Activated CD8-positive, alpha-beta memory T cell treated with anti-CD3 and anti-CD28 coated beads for 36 hours (primary cell): ENCODE measurements at places on chromosomes 2 and 18. TPM values are rescaled to one million over a fixed set of nuclear protein-coding genes. Genes with fewer than 3 reads are reported as not detected.

The INPP5D gene
- total RNA-seq: 43.1 TPM

The VIL1 gene
- not detected for total RNA-seq

The CELF4 gene
- total RNA-seq: not detected

The LAMA1 gene
- total RNA-seq: not detected

The SLC5A7 gene
- not detected for total RNA-seq

The RASGRP3 gene
- total RNA-seq: 3.6 TPM

The TMEM200C gene
- not detected for total RNA-seq

The ZDBF2 gene
- 7.4 TPM for total RNA-seq

The DES gene
- not detected for total RNA-seq

The CRYGC gene
- total RNA-seq: not detected

The ST8SIA5 gene
- total RNA-seq: not detected

The REG3A gene
- not detected for total RNA-seq

The TTN gene
- total RNA-seq: 0.61 TPM

The SNED1 gene
- total RNA-seq: 0.63 TPM

The DBI gene
- 161 TPM for total RNA-seq

The PPM1B gene
- total RNA-seq: 41.9 TPM

The CNGA3 gene
- total RNA-seq: not detected

The HOXD8 gene
- total RNA-seq: not detected

The WDPCP gene
- 7.8 TPM for total RNA-seq

The IL36G gene
- total RNA-seq: not detected

The AQP12B gene
- total RNA-seq: not detected

The ZNF397 gene
- total RNA-seq: 16.1 TPM

The GATA6 gene
- total RNA-seq: not detected

The CIDEA gene
- total RNA-seq: not detected

The RAMP1 gene
- 0.34 TPM for total RNA-seq

The TNFAIP6 gene
- not detected for total RNA-seq

The UGT1A3 gene
- total RNA-seq: not detected

The XIRP2 gene
- not detected for total RNA-seq

The PARD6G gene
- total RNA-seq: 0.72 TPM

The VRK2 gene
- 24.8 TPM for total RNA-seq

The ZNF385B gene
- not detected for total RNA-seq

The MC4R gene
- not detected for total RNA-seq

The DHRS9 gene
- not detected for total RNA-seq

The SEH1L gene
- 136 TPM for total RNA-seq
